ENCODE measurements at places on chromosomes 4 and X.

DNA sequence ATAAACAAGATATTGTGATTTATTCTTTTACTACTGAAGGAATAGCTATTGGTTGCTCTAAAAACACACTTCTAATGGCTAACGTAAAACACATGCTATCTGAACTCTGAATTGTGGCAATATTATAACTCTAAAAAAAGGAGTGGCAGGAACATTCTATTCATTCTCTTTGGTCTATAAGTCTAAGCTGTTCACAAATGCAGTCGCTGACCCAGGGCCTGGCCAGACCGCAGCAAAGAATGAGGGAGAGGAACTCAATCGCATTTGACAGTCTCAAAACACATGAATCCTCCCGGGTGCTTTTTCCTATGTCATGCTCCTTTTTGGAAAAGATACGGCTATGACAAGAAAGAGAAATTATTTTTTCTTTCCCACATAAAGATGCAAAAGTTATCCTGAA lies 651.6 kb upstream of the PITX2 start:
- no peak for DNase-seq

- DNase-seq = no peak
Observed at GRCh38 chr4:8547108-8547911, 32.9 kb upstream of the GPR78 start.

DNA sequence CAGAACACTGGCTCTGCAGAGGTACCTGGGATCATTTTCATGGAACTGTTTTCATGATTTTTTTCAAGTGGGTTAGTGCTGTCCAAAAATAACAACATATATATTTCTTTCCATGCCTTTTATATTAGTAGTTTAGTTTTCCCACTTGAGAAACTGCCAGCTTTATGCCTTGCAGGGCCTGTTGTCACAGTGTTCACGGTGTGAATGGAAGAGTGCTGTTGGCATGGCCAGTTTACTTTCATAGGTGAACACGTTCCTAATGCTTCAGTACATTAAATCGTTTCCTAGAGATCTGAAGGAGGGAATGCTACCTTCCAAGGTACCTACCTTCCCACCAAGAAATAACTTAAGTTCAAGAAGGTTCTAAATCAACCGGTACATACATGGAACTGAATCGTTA lies 12.6 kb downstream of the DOCK11 start:
- DNase-seq = no peak

- DNase-seq = no peak
Observed at GRCh38 chr4:110837896-110838450, 215.1 kb upstream of the PITX2 start.

- DNase-seq = no peak
Observed at GRCh38 chr4:174544496-174544895, 22.2 kb upstream of the HPGD start.

- no peak for DNase-seq
Observed at GRCh38 chr4:105352826-105353225, 121.0 kb downstream of the PPA2 start.

DNA sequence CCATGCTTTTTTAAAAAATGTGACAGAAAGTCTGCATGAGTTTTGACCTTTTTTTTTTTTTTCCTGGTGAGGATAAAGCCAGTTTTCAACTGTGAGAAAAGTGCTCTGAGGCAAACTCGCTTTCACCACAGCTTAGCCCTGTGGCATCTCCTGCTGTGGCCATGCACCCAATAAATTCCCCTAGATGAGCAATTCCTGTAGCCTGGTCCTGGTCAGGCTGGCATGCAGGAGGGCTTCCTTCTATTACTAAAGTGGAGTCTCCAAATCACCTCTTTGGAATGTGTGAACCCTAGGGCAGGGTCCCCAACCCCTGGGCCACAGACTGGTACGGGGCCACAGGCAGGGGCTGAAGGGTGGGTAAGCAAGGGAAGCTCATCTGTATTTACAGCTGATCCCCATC lies 265.4 kb downstream of the RAPGEF2 start:
- no peak for DNase-seq

DNA sequence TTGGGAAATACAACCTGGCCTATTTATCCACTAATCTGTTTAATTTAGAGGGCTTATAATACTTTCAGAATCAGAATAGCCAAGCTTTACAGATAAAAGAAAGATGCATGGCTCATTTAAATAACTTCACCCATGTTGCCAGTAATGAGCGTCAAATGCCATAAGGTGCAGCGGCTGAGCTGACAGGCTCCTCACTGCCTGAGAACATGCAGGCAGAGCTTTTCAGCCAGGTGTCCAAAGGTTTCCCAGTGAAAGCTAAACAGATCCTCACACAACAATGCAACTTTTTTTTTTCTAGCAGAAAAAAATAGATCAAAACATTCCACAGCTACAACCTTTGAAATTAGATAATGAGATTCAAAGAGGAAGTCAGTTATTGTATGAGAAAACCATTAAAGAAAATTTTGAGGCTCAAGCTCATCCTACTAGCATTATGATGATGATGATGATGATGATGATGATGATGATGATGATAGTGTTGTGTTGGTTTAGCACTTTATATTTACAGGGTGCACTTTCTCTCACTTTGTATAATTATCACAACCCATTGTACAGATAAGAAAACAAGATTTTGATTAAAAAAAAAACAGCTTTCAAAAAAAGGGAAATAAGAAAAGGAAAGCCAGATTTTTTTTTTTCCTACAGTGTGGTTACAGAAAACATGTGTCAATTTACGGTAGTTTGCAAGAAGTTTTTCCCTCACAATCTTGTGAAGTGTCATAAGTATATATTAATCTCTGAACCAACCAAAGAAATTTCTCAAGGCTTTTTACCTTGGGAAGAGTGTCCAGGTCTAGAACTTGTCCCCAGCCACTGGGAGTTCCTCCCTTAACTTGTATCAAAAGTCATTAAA lies 12.2 kb upstream of the TNIP3 start:
- no peak for DNase-seq

DNA sequence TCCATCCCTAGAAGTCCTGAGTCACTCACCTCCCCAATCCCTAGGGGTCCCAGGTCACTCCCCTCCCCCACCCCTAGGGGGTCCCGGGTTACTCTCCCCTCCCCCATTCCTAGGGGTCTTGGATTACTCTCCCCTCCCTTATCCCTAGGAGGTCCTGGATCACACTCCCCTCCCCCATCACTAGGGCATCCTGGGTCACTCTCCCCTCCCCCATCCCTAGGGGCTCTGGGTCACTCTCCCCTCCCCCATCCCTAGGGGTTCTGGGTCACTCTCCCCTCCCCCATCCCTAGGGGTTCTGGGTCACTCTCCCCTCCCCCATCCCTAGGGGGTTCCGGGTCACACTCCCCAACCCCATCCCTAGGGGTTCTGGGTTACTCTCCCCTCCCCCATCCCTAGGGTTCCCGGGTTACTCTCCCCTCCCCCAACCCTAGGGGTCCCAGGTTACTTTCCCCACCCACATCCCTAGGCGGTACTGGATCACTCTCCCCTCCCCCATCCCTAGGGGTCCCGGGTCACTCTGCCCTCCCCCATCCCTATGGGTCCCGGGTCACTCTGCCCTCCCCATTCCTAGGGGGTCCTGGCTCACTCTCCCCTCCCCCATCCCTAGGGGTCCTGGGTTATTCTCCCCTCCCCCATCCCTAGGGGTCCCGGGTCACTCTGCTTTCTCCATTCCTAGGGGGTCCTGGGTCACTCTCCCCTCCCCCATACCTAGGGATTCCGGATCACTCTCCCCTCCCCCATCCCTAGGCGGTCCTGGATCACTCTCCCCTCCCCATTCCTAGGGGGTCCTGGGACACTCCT lies 2.1 kb downstream of the ASMTL start:
- DNase-seq = no peak

DNA sequence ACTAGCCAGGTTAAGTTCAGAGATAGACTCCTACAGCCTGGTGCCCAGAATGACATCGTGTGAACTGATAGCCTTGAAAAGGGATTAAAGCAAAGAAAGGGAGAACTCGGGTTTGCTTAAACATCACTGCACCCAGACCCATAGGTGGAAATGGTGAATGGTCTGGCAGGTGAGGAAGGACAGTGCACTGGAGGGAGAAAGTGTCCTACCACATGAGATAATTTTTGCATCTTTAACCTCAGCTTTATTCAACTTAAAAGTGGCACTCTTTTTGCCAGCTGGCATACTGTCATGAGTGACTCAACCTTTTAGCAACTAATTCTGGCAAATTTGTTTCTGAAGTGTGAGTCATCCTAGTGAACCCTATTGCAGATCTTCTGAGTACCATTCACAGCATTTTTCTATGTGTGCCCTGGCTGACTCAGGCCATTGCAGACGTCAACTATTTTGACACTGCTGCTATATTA lies 53.0 kb upstream of the DAPP1 start:
- no peak for DNase-seq

DNA sequence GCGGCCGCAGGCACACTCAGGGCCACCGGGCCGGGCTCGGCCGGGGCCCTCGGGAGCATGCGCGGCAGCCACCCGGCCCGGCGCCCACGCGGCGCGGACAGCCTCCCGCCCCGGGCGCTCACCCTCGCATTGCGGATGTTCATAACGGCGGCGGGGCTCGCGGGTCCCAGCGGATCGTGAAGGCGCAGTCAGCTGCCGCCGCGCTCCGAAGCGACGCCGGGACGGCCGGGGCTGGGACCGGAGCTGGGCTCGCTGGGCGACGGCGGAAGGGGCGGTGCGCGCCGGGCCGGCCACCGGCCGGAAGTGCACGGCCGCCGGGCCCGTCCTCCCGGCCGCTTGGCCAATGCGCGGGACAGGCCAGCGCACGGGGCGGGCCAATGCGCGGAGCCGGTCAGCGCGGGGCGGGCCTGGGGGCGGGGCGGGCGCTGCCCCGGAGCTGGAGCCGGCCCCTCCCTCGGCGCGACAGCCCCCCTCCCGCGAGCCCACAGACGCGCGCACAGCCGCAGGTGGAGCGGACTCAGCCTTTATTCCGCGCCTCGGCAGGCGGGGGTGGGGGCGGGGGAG lies at the start of gene NAA10:
NAA10 (minus strand) TSS at position 276 of the 564 bp plus-strand sequence; CDS start at position 143, 133 bp downstream.
- DNase-seq = no peak

DNA sequence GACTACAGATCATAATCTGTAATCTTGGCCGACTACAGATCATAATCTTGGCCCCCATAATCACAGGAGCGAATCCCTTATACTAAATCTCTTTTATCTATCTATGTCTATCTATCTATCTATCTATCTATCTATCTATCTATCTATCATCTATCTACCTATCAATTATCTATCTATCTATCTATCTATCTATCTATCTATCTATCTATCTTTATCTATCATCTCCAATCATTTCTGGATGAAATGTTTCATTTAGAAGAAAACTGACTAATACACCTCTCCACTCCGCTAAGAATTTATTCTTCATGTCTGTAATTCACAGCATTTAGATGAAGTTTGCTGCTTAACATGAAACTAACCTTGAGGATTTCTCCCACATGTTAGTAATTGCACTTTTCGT lies 45.0 kb upstream of the ACSL1 start:
- no peak for DNase-seq

GRCh38 chr4:128653527-128654444 lies 155.7 kb upstream of the JADE1 start:
- no peak for DNase-seq

- DNase-seq = no peak
Observed at GRCh38 chr4:56790691-56791091, 30.8 kb downstream of the SPINK2 start.

Data from stimulated activated CD4-positive, alpha-beta T cell treated with anti-CD3 and anti-CD28 coated beads, Interleukin-1b, Interleukin-23, amount 100 ng/mL, for 1 hour (primary cell).